ENCODE measurements at places on chromosomes 3 and 15.

GRCh38 chr3:165075695-165076094, 2.6 kb downstream of the SI start:
- DNase-seq = no peak

- DNase-seq = no peak
Measured at GRCh38 chr15:62068071-62068809, 1.5 kb downstream of the C2CD4A start.

DNA sequence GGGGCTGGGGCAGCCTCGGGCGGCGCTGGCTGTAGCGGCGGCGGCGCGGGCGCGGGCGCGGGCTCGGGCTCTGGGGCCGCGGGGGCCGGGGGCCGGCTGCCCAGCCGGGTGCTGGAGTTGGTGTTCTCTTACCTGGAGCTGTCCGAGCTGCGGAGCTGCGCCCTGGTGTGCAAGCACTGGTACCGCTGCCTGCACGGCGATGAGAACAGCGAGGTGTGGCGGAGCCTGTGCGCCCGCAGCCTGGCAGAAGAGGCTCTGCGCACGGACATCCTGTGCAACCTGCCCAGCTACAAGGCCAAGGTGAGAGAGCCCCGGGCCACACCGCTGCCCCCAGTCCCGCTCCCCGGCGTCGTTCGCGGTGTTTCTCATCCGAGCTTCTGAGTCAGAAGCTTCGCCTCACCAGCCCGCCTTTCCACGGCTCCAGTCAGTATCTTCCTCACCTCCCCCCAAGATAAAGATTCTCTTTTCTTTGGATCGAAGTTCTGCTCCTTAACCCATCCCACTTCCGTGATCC, 600 bp downstream of the FBXO45 start:
- peak; percentile 10 for DNase-seq

DNA sequence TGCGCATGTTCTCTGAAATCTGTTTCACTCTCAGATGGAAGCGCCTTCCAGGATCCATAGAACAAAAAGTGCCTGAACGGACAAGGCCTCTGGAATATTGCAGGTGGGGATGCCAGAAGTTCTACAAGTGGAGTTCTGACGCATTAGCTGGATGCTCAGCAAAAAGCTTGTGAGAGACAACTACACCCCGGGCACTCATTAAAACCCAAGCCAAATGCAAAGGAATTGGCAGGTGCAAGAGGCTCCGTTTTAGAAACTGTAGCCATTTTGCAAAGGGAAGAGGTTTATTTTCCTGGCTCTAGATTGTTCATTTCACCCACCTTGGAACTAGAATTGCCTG, 35.2 kb upstream of the SLC24A5 start:
- DNase-seq = no peak

- no peak for DNase-seq
Measured at GRCh38 chr3:140529558-140529957, 148.3 kb upstream of the TRIM42 start.

DNA sequence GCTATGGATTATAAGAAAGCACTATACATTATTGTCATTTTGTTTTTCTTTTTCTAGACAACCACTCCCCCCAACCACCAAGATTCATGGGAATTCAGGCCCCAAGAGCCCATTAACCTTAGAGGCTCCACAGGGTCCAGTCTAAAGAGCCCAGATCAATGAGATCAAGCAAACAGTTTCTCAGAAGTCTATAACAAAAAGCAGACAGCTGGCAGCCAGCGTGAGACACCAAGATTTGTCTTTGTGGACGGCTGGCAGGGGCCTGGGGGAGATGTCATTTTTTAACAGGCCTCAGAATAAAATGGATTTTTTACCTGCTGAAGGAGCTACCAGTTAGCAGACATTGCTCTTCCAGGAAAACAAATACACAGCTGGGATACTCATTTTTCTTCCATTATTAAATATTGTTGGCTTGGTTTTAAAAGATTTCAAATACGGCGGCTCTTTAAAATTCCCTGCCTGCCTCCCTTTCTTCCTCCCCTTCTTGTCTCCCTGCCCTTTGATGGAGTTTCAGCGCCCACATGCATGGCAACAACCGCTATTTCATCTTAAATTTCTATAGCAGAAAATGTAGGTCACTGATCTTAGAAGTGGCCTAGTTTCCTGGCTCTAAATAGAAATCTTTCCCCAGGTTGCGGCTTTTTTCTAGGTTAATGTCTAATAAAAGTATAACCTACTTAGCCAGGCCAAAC, 130.6 kb downstream of the FAM174B start:
- no peak for DNase-seq

- DNase-seq = no peak
Measured at GRCh38 chr15:90620379-90621067, 90.8 kb downstream of the CRTC3 start.

DNA sequence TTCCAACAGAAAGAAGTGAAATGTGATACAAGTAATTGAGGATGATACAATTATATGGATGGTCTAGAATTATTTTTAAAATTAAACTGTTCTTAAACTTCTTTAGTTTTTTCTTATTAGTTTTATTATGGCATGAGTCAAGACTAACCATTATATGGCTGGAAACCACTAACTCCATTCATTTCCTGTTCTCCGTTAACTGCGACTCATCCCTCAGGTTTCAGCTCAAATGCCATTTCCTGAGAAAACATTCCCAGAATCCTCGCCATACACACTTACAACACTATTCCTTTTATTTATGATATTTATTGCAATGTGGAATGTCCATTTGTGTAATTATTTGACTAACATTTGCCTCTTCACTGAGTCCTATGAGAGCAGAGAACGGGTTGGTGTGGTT, 394.1 kb downstream of the SOX2 start:
- no peak for DNase-seq

GRCh38 chr3:186425788-186426730, 64.0 kb upstream of the DGKG start:
- no peak for DNase-seq

DNA sequence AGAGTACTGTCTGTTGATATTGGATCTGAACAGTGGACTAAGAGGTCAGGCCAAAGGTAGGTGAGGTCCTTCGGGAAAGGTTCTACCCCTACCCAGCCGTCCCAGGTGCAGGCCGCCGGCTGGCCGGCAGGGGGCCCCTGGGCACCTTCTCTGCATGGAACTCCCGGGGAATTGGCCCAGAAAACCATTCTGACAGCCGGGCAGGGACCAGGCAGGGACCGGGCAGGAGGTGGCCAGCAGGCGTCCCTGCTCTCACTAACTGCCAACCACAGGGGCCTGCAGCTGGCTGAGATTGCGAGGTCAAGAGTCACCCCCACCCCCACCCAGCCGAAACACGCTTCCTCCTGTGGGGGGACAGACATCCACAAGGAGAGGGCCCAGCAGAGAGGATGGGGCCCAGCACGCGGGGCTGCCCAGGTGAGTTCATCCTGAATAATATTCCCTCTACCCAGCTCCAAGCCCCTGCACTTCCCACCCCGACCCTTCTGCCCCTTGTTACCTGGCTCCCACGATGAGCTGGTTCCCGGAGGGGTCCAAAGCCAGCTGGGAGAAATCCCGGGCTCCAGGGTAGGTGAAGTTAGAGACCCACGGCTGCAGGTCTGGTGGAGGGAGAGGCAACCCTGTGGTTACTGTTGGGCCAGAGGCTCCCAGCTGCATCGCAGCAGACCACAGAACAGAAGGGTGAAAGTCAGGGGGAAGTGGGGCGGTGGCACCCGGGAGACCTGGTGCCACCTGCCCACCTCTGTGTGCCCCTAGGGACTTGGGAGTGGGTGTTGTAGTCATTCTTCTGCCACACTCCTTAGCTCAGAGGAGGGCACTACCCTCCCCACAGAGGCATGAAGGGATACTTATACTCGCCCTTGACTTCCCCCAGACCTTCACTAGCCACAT, 84.4 kb downstream of the SEMA5B start:
- peak; percentile 71 for DNase-seq

DNA sequence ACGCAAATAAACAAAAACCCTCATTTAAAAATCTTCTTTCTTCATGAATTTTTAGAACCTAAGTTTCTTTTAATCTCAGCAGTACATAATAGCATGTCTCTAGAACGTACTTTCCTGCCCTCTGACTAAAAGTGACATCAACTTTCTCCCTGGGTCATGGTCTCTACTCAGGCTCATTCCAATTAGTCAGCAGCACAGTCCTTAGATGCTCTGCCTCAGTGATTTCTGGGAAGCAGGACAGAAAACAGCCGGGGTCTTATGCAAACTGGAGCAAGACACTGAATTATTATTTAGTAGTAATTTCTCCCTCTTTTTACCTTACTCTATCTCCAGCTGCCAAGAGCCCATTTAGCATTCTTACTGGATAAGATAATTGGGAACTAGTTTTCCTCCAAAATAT, 365.2 kb downstream of the TUSC7 start:
- DNase-seq = no peak

DNA sequence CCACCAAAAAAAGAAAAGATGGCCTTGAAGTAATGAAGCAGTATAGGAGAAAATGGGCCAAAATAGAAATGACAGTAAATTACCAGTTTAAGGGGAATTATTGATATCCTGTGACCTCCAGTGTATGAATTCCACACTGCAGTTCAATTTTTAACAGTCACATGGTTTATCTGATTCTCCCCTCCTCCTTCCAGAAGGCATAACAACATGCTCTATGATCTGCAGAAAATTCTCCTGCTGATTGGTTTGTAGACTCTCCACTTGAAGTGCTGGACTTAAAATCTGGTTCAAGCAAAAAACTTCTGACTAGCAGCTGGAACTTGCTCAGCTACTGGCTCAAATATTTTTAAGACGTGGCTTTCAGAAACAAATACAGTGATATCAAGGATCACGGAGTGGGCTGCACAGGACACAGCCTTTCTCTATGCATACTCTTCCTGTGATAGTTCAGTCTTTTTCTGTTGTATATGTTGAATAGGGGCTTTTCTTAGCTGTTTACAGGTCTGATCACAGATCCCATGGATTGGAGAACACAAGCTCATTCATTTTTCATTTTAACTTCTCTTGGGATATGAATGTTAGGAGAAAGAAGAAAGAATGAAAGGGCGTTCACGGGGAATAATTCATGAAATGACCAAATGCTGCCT, 211.5 kb downstream of the LSAMP start:
- DNase-seq = no peak

DNA sequence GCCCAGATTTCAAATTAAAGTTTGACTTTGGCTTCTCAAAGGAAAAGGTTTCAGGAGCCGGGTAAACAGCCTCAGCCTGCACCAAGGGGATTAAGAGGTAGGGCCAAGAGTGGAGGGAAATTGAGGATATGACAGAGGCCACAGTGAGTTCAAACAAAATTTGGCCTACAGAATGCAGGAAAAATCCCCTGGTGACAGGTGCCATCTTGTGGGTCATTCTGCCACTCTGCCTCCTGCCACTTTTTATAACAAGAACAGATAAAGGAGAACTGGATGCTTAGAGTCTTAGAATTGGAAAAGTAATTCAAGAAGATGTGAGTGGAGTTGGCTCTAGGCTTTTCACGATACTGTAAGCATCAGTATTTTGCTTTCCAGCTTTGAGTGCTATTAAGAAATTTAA, 253.2 kb downstream of the NR2F2 start:
- no peak for DNase-seq

- no peak for DNase-seq
Measured at GRCh38 chr3:37627951-37628620, 233.6 kb upstream of the CTDSPL start.

- DNase-seq = no peak
Measured at GRCh38 chr3:45080824-45081223, 54.7 kb downstream of the CLEC3B start.

DNA sequence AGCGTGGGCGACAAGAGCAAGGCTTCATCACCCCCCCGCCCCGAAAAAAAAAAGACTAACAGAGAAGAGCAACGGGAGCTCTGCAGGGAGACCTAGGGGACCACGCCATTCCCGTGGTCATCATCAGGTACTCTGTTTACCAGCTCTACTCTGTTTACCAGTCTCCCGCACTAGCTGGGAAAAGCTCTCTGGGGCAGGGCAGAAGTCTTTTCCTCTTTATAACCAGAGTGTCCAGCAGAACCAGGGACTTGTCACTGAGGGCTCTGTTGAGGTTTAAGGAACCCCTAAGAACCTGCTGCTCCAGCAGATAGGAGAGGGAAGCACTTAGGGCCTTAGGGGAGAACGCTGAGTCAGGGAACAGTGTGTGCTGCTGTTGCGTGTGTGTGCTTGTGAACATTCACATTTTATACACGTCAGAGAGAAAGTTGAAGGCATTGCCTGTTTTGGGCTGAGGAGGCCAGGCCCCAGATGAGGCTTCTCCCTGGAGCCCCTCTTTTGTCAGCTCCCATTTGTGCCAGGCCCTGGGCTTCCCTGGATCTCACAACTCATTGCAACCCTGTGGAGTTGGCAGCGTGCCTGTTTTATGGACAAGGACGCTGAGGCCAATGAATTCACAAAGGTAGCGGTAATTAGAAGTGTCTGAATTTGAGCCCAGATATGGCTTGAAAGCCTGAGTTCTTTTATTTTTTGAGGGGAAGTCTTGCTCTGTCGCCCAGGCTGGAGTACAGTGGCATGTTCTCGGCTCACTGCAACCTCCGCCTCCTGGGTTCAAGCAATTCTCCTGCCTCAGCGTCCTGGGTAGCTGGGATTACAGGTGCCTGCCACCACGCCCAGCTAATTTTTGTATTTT, 24.2 kb upstream of the ERICH6 start:
- DNase-seq = no peak

DNA sequence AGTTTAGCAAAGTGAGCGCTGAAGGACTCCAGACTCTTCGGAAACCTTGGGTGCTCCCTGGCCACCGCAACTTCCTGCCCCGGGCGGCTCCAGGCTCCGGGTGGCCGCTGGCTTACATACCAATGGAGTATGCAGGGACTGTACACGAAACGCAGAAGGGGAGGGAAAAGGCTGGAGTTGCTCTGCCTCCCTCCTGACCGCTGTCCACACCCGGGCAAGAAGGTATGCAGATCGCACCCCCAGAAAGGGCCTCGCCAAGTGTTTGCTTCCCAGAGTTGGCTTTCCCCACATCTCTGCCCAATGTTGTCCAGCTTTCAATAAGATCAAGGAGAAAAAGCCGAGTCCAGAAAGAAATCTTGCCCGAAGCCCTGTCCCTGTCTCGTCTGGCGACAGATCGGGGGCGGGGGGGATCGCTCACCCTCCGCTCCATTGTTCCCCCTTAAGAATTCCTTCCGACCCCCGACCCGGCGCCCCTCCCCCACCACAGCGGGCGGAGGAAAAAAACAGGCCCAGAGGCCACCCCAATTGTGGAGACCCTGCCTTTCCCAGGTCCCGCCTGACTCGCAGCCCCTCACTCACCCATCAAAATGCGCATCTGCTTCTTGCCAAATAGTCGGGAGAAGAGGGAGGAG, 533 bp downstream of the ARF4 start:
- DNase-seq = peak; percentile 62

DNA sequence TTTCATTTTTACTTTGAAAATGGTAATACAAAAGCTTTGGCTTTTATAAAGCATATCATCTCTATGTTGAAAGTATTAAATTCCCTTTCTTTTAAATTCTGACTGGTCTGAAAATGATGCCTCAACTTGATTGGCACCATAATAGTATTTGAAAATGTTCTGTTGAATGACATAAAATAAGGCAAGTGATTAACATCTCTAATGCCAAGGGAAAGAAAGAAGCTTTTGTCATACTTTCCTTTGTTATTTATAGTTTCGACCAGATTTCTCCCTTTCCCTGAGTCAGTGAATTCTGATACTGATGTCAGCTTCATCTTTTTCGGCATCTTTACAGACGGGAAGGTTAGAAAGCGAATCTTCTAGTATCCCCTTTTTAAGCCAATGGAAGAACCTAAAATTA, 3.4 kb upstream of the AP4E1 start:
- DNase-seq = no peak

Measured in left kidney (tissue), 8 donors.